ENCODE measurements at places on chromosomes 12 and 14.

GRCh38 chr12:89951050-89951693 lies 242.5 kb upstream of the ATP2B1 start:
- DNase-seq: no peak

GRCh38 chr14:53444677-53445312 lies 291.7 kb upstream of the DDHD1 start:
- no peak for DNase-seq

- DNase-seq: no peak
Measured at GRCh38 chr14:74526854-74527585, 33.5 kb downstream of the ISCA2 start.

- DNase-seq: no peak
Measured at GRCh38 chr12:22855456-22855855, 230.5 kb downstream of the ETNK1 start.

- no peak for DNase-seq
Measured at GRCh38 chr12:27008081-27008480, 6.1 kb downstream of the TM7SF3 start.

GRCh38 chr14:51855234-51855633 lies 5.2 kb upstream of the GNG2 start:
- DNase-seq: no peak

Data from NCI-H774 (cell line).